Thoracic aorta (tissue), 2 donors: ENCODE measurements at places on chromosomes 7 and 10.

GRCh38 chr10:51073453-51074237 is 642 bp upstream of the PRKG1 start:
- DNase-seq = no peak

GRCh38 chr7:8629504-8629903 is 196.1 kb downstream of the NXPH1 start:
- DNase-seq = no peak

GRCh38 chr7:126698446-126698845 is 554.3 kb downstream of the GRM8 start:
- no peak for DNase-seq

- DNase-seq = no peak
Measured at GRCh38 chr10:102492344-102492939, 10.1 kb downstream of the ACTR1A start.

DNA sequence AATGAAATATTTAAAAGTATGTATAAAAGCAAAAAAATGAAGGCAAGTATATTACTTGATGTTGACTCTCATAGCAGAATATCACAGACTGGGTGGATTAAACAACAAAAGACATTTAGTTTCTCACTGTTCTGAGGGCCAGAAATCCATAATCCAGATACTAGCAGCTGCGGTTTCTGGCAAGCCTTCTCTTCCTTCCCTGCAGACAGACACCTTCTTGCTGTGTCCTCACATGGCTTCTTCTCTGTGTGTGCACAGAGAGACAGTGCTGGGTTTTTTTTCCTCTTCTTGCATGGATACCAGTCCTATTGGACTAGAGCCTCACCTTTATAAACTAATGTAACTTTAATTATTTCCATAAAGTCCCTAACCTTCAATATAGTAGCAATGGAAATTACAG is 127.9 kb upstream of the AKR1E2 start:
- no peak for DNase-seq
